ENCODE measurements at places on chromosomes 6 and 20.

DNA sequence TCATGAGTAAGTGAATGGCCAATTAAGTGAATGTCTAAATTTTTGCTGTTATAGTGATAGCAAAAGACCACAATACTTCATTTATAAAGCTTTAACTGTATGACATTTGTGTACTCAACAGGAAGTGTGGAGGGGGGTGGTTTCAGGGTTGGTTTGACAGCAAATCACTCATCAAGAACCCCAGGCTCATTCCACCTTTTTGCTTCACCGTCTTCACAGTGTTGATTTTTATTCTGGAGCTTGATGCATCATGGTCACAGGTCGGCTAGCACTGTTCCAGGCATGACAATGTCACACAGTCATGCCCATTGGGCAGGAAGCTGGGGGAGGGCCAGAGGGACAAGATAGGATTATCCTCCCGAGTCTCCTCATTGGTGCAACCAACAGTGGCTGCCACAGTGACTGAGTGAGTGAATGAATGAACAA lies 75.0 kb downstream of the MDGA1 start:
- DNase-seq: no peak

- DNase-seq: no peak
These were observed 27.6 kb downstream of the TINAG start for GRCh38 chr6:54335871-54336270.

DNA sequence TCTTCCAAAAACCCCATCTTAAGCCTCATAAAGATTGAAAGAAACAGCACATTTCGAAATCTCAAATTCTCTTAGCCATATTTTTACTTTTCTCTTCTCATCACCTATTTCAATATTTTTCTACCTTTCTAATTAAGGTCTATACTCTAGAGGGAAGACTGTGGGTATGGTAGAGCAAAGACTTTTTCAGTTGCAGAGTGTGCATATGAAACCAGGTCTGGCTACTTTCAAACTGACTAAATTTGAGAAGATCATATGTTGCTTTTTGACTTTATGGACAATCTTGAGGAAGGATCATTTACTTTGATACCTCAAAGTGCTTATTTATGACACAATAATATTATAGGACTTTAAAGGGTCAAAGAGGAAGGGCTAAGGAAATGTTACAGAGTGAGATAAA lies 20.7 kb downstream of the FILIP1 start:
- no peak for DNase-seq

DNA sequence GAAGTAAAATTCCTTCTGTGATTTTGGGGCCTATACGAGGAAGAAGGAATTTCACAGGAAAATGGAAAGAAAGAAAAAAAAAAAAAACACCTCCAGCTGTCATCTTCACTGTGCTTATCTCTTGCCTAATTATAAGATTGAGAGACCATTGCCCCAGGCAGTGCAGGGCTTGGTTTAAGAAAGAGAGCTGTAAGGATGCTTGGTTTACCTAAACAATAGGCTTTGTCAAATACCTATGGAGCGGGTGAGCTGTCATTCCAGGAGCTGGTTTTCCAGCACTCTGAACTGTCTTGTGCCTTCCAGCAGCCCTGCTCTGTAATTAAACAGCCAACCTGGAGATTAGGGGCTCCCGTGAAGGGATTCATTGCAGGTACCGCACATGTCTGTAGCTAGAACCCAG lies 137.8 kb downstream of the EDN3 start:
- DNase-seq: no peak

GRCh38 chr6:90187437-90188121 lies 109.1 kb downstream of the BACH2 start:
- no peak for DNase-seq

- no peak for DNase-seq
These were observed 109.0 kb downstream of the HMGCLL1 start for GRCh38 chr6:55469951-55470366.

DNA sequence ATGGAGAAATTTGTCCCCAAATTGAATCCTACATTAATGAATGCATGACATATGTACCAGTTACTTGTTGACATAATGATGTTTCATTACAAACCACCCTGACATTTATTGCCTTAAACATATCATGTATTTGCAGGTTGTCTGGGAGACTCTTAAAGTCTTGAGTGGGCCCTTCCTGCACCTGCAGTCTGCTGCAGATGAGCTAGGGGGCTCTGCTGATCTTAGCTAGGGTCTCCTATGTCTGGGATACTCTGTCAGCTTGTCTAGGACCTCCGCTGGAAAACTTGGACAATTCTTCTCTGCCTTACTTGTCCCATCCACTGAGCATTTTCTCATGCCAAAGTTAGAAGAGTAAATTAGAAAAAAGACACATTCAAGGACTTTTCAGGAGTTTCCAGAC lies 581.6 kb downstream of the HAO1 start:
- no peak for DNase-seq

- DNase-seq: no peak
These were observed 45.9 kb upstream of the MAP3K4 start for GRCh38 chr6:160945516-160946177.

DNA sequence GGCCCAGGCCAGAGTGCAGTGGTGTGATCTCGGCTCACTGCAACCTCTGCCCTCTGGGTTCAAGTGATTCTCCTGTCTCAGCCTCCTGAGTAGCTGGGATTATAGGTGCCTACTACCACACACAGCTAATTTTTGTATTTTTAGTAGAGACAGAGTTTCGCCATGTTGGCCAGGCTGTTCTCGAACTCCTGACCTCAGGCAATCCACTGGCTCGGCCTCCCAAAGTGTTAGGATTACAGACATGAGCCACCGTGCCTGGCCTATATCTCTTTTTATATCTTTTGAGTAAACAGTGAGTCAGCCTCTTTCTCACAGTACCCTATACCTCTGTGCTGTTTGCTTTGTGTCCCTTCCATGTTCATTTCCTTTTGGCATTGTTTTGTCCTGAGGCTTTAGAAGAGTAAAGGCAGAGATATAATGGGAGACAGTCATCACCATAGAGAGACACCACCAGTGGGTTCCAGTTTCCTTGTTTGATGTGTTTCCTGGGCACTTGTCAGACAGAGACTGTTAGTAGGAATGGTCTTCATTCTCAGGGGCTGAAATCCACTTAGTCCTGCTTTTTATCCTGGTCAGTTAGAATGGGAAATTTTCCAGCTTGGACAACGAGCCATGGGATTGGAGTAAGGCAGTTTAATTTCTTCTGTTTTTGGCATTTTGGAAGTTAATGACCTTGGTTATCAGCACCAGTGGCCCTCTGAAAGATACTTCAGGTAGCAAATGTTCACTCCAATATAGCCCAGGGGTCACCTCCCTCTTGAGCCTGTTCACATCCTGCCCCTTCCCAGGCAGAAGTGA lies 32.2 kb upstream of the ASXL1 start:
- no peak for DNase-seq

- DNase-seq: peak; percentile 37
These were observed 95.1 kb upstream of the OLIG3 start for GRCh38 chr6:137589067-137589848.

- no peak for DNase-seq
These were observed 1189.4 kb upstream of the EYS start for GRCh38 chr6:66896415-66896814.

- no peak for DNase-seq
These were observed 10.1 kb downstream of the CRISP1 start for GRCh38 chr6:49856282-49856681.

DNA sequence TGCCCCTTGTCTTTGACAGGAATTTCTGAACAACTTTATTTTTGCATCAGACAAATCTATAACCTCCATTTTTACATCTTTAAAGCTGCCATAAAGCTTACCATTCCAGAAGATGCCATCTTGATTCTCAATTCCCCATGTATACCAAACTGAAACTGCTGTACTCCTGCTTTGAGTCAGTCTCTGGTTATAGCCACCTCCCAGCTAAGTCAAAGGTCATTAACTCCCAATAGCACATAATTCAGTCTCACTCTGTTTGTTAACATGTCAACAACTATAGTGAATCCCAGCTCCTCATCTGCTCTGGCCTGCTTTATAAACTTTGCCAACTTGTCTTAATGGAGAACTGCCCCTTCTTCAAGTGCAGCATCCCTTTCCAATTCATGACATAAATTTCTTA lies 343.6 kb downstream of the FRK start:
- no peak for DNase-seq

- DNase-seq: no peak
These were observed 230.6 kb downstream of the TSHZ2 start for GRCh38 chr20:53202777-53203176.

GRCh38 chr20:3929713-3930060 lies 40.5 kb downstream of the PANK2 start:
- DNase-seq: no peak

DNA sequence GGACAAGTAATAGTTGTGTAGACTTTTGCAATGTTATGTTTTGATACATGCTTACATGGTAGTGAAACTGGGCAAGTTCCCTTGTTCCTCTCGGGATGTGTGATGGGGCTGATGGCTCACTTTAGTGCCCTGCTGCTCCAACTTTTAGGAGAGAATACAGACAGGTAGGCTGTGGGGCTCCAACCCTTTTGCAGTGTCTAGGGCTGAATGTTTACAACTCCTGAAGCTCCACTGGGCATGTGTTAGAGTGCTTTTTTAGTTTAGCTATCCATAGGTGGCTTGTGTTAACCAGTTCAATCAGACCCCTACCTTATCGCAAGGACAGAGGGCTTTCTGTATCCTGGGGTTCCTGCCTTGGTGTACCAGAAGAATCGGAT lies 33.8 kb downstream of the SERPINB6 start:
- DNase-seq: no peak

- DNase-seq: no peak
These were observed 38.7 kb downstream of the RGS17 start for GRCh38 chr6:153092082-153093013.

DNA sequence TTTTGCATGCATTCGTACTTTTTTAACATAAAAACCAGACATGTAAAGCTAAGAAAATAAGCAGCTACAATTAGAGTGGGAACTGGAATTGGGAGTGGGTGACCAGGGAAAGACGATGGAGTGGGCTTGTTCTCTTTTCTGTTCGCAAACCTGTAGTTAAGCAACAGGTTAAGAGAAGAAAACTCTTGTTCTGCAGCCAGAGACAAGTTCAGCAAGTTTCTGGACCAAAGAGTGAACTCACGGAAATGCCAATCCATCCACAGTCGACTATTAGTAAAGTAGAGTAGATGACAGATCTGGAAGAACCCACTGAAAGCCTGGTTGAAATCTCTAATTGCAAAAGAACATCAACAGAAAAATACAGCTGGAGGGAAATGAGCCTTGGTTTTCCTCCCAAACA lies 197.8 kb downstream of the TFAP2A start:
- DNase-seq: no peak

- DNase-seq: no peak
These were observed 123.8 kb downstream of the QKI start for GRCh38 chr6:163538331-163538730.

DNA sequence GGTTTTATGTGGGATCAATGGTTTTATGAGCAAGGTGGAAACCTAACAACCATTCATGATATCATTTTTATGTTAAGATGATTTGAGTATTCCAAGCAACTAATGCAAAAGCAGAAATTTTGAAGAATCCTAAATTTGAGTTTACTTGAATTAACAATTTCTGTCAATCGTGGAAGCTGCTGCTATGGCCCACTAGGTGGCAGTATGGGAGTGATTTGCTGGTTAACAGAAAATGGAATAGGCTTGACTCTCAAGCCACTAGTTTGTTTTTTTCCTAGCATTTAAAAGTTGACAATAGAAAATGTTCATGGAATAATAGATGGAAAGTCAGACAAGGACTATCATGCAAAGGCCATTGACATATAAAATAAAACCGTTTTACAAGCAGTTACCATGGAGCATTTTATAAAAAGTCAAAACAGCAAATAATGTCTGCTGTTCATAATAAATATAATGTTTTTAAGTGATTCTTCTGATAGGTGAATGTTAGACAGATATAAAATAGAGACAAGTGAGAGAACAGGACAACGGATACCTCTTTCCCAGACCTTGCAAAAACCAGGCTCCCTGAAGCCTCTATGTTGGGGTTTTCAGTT lies 43.0 kb upstream of the TMEM200A start:
- peak; percentile 33 for DNase-seq

All from activated T-cell treated with anti-CD3 and anti-CD28 coated beads, Interleukin-2, amount 50 U/mL, for 1 hour (primary cell).